ENCODE measurements at places on chromosomes 6 and 20. TPM values are rescaled to one million over a fixed set of nuclear protein-coding genes. Genes with fewer than 3 reads are reported as not detected.

Gene TEAD3
- 0.41 TPM for total RNA-seq

Gene HLA-DQA1
- total RNA-seq: 25.8 TPM

Gene ANKRD66
- not detected for total RNA-seq

Gene SMIM28
- total RNA-seq: not detected

Gene OPRM1
- total RNA-seq: not detected

DNA sequence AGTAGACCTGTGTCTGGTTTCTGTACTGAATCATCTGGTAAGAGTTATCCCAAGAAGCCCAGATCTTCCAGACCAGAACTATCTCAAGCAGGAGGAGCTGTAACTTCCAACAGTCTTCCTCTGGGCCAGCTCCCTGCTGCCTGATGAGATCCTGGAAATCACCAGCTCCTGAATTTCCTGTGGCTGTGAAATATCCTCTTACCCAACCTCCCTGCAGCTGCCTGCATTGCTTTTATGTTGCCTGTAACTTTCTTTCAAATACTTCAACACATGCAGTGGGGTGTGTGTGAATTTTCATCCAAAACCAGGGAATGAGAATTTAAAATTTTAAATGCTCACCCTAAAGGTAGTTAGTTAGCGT lies 160.5 kb upstream of the LAMP5 start:
- H3K27me3 ChIP-seq: no peaks in the 10 kb centered on the region
- H3K36me3 ChIP-seq: no peaks in the 10 kb centered on the region
- no peak overlapping the region for H3K27ac ChIP-seq
- DNase-seq: no peak
- no peak overlapping the region for H3K4me3 ChIP-seq
- no peaks in the 10 kb centered on the region for H3K4me1 ChIP-seq

GRCh38 chr6:158086054-158086503 lies 82.0 kb downstream of the SERAC1 start:
- H3K27ac ChIP-seq: no peak overlapping the region
- no peak overlapping the region for H3K4me3 ChIP-seq
- no peaks in the 10 kb centered on the region for H3K27me3 ChIP-seq
- H3K4me1 ChIP-seq: peaks cover 5% of the 10 kb centered on the region

DNA sequence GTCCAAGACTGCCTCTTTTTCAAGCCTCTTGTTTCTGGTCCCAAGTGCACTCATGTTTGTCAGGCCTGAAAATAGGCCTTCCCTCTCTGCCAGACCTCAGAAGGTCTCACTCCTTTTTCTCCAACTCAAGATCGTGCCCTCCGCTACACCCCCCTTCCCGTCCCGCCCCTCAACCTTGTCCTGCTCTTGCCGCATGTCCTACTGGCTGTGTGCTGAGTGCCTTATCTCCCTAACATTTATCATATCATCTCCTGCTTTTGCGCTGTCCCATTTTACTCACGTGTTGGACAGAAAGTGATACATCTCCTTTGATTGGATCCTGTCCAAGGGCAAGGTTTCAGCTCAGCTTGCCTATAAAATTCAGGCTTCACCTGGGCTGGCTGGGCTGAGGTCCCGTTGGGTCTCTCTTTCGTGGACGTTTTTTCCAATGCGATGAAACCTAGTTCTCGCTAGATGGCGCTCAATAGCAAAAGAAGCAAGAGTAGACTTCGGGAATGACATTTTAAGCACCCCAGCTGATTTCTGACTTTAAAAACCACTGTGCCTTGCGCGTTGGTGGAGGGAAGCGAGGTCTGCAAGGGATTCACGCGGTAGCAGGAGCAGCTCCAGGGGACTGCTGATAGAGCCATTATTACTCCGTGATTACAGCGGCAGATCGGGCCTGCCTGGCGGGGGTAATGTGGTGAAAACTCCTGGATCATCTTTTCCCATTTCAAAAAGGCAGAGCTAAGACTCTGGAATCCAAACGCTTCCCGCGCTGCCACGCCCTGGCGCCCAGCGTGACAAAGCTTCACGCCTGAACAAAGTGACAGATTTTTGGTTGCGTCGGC lies 137.6 kb downstream of the IMPG1 start:
- no peak overlapping the region for H3K27ac ChIP-seq
- peak; percentile 7 for DNase-seq
- peaks cover 3% of the 10 kb centered on the region for H3K27me3 ChIP-seq
- no peak overlapping the region for H3K4me3 ChIP-seq
- H3K4me1 ChIP-seq: no peaks in the 10 kb centered on the region

- no peaks in the 10 kb centered on the region for H3K36me3 ChIP-seq
- H3K27me3 ChIP-seq: peaks cover 4% of the 10 kb centered on the region
Observed at GRCh38 chr20:17391127-17391771, 139.9 kb downstream of the BFSP1 start.

- no peaks in the 10 kb centered on the region for H3K4me1 ChIP-seq
- H3K4me3 ChIP-seq: no peak overlapping the region
- no peaks in the 10 kb centered on the region for H3K36me3 ChIP-seq
- no peak for DNase-seq
Observed at GRCh38 chr6:164214066-164214465, 799.5 kb downstream of the QKI start.

- no peak overlapping the region for H3K4me3 ChIP-seq
- no peaks in the 10 kb centered on the region for H3K27me3 ChIP-seq
- no peaks in the 10 kb centered on the region for H3K36me3 ChIP-seq
- DNase-seq: no peak
Observed at GRCh38 chr6:13375360-13375878, 47.1 kb upstream of the TBC1D7 start.

DNA sequence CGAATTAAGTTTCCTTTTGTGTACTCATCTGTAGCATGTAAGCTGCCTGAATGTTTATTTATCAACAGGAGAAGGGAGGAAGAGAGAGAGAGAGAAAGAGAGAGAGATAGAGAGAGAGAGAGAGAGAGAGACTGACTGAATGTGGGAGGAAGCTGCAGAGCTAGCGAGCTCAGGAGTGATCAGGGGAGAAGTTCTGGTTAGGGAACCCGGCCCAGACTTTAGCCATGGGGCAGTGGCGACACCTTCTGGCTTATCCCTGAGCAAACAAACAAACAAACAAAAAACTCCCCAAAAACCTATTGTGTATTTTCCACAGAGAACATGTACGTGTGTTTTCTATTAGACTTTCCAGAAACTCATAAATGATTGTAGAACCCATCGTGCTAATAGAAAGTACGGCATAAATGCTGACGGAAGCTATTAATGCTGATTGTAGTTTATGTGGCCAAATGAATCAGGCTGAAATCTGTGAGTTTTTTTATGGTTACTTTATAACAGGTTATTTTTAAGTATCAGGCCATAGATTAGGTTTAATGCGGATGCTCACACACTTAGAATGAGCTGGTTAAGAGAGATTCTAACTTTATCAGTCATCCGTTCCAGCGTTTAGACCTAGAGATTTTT lies 92.8 kb downstream of the CLIC5 start:
- H3K27me3 ChIP-seq: no peaks in the 10 kb centered on the region
- H3K4me3 ChIP-seq: no peak overlapping the region
- no peaks in the 10 kb centered on the region for H3K36me3 ChIP-seq
- no peak overlapping the region for H3K27ac ChIP-seq

Data from T-cell (primary cell).